ENCODE measurements at places on chromosomes 4 and X. TPM values are rescaled to one million over a fixed set of nuclear protein-coding genes. Genes with fewer than 3 reads are reported as not detected.

GRCh38 chrX:19152762-19153161, 30.5 kb upstream of the ADGRG2 start:
- peak; percentile 27 for DNase-seq

DNA sequence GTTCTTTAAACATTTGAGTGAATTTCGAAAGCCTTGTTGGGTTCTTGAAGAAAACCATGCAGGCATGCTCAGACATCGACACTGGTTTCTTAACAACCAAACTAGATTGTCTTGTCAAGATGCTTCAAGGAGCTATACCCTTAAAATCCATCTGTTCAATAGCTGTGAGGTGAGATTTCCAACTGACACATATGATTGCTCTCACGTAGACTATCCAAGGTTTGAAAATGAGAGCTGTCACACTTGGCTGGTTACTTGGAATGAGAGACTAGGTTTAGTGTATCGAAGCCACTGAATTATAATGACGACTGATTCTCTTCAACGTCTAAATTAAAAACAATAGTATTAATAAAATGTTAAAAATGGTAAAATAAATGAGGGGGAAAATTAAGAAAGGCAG, 2725.5 kb downstream of the ARAP2 start:
- no peak for DNase-seq

GRCh38 chr4:189046642-189047041, 894.0 kb upstream of the FRG1 start:
- peak; percentile 55 for DNase-seq

GRCh38 chr4:124713185-124713592, 657 bp upstream of the ANKRD50 start:
- DNase-seq: peak; percentile 69

DNA sequence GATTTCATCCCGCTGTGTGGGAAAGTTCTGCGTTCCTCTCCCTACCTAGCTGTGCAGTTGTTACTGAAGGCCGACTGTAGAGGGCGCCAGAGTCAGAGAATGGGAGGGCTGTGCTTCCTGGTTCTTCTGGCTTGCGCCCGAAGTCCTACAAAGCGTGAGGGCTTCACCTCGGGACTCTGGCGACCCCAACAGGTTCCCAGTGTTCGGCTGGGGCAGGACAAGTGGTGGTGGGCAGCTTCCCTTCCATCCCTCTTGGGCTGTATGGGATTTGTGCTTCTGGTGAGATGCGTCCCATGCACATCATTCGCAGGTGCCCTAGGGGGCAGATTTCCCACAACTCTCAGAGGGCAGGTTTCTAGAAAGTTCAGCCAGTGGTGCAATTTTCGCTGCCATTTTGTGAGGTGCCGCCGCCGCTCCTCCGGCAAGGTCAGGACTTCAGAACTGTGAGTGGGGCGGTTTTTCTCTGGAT, 27.3 kb downstream of the CT45A1 start:
- DNase-seq: peak; percentile 44

DNA sequence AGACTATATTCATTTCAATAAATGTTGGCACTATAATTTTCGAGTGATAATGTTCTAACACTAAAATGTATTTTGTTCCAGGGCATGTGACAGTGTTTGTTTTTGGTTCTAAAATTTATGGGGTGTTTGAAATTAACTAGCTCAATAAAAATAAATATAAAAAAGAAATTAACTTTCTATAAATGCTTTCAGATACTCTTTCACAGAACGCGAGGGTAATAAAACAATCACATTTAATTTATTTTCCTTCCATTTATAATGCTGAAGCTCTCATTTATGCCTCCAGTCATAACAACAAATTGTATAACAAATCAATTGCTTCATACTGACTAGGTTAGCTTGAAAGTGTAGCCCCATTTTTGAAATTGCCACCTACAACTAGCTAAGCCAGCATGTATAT, 122.4 kb upstream of the GPM6A start:
- DNase-seq: no peak

GRCh38 chrX:15301924-15302323, 13.5 kb downstream of the ASB11 start:
- DNase-seq: peak; percentile 45

- DNase-seq: no peak
Measured at GRCh38 chrX:136856050-136856449, 24.5 kb downstream of the RBMX start.

GRCh38 chr4:53355930-53356521, 9.8 kb downstream of the SCFD2 start:
- DNase-seq: no peak

Gene TCEAL3
- 77.7 TPM for total RNA-seq

Gene ADH1A
- not detected for total RNA-seq

Gene MAGEB17
- not detected for total RNA-seq

Gene RASSF6
- 0.02 TPM for total RNA-seq

Measured in M059J (cell line).